ENCODE measurements at places on chromosomes 6 and 20. TPM values are rescaled to one million over a fixed set of nuclear protein-coding genes. Genes with fewer than 3 reads are reported as not detected.

DNA sequence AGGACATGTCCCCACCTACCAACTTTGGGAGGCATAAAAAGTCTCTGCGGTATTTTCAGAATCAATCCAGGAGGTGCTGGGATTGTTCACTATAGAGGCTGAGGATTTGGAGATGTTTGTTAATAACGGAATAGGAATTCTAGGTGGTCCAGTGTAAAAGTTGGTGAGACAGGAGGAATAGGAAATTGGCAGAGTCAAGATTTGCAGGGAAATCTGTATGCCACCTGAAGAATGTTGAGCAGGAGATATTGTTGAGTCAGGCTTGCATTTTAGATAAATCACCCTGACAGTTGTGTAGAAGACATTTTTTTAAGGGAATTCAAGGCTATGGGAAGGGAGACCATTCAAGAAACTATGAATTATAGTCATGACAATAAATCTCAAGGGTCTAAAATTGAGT, 124.8 kb downstream of the COL12A1 start:
- DNase-seq = no peak

DNA sequence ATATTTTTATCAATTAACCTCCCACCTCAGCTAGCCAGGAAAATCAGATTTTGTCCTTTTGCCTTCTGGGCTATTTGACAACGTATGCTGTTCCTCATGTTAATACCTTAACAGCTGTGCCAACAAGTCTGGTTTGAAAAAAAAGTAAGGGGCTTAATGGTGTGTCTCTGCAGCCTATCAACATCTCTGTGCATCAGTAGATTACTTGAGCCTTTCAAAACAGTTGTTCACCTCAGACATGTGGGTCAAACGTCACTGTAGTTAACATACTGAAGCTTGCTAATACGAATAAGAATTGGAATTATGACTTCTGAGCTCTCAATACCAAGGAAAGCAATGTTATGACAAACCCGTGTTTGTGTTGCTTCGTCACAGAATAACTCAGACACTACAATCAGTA, 23.0 kb downstream of the CEP57L1 start:
- DNase-seq = peak; percentile 77

DNA sequence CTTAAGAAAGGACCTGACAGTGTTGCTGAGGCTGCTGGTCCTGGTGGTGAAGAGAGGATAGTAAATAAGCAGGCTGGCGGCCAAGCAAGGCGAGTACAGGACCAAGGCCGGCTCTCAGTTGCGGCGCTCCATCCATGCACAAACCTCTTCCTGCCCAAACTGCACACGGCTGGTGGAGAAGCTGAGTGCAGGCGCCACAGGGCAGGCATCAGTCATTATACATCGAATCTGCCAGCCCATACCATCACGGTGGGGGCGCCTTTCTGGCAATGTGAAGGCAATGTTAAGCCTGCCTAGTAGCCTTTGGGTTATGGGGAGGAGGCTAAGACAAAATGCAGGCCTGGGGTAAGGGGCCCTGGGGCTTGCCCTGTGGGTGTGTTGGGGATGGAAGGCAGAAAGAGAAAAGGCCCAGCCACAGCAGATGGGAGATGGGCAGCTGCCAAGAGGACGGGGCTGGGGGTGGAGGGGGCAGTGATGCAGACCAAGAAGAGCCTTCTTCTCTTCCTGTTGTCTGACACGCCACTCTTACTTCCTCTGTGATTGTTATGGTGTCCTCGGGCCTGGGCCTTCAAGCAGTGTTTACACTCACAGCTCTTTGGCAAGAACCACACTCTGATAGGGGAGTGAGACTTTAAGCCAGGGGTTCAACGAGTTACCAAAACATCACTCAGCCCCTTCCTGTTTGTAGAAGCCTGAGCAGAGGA, 20.3 kb upstream of the KCNK16 start:
- no peak for DNase-seq

GRCh38 chr20:62741701-62742491, 33.3 kb downstream of the NTSR1 start:
- DNase-seq = no peak

DNA sequence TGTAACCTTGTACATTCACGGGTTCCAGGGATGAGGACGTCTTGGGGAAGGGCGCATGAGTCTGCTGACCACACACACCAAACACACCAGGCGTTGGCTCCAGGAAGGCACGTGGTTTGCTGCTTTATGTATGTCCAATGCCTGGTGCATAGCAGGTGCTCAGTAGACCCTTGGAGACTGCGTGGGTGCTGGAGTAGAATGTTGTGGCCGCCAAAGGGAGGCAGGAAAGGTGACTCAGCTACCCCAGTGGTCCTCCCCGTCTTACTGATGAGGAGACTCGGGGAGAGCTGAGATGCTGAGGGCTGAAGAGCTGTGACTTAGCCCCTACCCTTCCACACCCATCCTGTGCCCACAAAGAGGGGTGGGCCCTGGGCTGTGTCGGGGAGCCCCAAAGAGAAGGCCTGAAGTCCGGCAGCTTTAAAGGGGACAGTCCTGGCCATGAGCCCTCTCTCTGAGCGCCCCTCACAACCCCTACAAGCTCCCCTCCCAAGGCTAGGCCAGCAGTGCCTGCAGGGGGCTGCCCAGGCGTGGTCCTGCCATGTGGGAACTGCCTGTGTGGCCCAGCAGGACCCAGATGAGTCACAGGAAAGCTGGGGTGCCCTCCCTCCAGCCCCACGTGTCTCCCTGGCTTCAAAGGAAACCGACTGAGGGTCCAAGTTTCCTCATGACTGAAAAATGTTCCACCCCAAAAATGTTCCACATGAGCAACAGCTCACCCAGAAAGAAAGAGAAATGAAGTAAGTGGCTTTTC, 28.0 kb upstream of the PTGIS start:
- peak; percentile 93 for DNase-seq

DHX16 gene
- total RNA-seq = 40.0 TPM

C20orf144 gene
- total RNA-seq = 0.06 TPM
